Activated CD8-positive, alpha-beta memory T cell treated with anti-CD3 and anti-CD28 coated beads for 4 hours (primary cell): ENCODE measurements at places on chromosomes 4 and X.

- no peak for DNase-seq
Measured at GRCh38 chrX:84760560-84760959, 243.1 kb upstream of the APOOL start.

DNA sequence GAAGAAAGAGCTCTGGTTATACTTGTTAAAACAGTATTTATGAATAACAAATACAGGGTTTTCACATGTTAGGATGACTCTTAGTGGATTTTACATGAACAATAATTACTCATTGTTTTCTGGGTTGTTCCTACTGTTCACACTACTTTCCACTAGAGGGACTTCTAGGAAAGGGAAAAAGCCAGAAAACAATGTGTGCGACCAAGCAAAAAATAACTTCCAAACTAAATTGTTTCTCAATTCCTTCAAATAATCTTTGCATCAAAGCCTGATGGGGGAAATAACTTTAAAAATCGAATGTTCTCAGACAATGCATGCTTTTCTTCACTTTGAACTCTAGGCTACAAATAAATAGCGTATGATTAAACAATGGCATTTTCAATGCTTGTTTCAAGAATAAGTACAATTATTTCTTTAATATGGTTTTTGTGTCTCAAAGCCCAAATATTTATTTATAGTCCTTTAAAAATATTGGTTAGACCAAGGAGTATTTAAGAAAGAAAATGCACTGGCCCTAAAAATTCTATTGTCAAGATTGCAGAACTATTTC is 72.1 kb upstream of the ETNPPL start:
- no peak for DNase-seq

- DNase-seq, result no peak
Measured at GRCh38 chr4:71186566-71187403, 152.0 kb upstream of the SLC4A4 start.

DNA sequence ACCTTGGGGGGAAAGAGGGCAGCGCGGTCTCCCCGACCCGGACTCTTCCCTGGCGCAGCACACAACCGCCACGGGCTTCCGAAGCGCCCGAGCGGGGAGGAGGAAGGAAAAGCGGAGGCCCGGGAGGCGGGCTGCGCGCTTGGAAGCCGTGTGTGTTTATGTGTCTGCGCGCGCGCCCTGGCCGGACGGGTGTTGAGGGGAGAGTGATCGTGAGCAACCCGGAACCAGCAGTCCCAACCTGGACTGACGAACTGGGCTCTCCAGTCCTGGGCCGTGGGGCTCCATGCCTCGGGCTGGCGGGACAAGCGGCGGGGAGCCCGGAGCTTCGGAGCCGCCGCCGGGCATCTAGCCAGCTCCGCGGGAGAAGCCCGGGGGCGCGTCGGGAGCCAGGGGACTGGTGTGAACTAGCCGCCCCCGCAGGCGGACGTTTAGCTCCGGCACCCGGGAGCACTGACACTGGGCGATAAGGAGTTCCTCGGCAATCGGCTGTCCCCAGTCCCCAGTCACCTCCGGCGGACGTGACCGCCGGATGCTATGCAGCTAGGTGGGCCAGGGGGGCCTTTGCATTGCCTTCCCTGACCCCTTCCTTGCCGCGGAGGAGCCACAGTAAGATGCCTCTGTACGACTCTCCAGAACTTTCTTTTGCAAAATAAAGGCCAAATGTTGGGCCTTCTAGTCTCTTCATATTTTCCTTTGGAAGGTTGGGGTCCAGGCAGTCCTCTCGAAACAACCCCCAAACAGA is 74.8 kb upstream of the BCOR start:
- no peak for DNase-seq

DNA sequence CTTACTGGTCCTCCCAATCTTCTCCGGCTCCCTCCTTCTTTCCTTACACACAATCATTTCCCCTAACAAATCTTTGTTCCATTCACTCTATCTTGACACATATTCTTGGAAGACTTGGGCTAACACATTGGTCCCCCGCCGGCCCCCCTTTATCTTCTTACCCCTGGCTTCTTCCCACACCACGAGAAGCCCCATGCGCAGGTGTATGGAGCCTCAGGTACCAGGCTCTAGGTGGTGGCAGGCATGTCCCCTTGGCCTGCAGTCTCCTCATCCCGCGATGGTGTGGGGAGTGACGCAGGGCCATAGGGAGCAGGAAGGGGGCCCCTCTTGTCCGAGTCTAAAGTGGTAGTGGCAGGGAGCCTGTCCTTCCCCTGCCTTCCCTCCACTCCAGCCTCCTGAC is 49.9 kb downstream of the DIPK2B start:
- DNase-seq, result no peak

- DNase-seq, result no peak
Measured at GRCh38 chrX:20263474-20263873, 3.2 kb downstream of the RPS6KA3 start.

DNA sequence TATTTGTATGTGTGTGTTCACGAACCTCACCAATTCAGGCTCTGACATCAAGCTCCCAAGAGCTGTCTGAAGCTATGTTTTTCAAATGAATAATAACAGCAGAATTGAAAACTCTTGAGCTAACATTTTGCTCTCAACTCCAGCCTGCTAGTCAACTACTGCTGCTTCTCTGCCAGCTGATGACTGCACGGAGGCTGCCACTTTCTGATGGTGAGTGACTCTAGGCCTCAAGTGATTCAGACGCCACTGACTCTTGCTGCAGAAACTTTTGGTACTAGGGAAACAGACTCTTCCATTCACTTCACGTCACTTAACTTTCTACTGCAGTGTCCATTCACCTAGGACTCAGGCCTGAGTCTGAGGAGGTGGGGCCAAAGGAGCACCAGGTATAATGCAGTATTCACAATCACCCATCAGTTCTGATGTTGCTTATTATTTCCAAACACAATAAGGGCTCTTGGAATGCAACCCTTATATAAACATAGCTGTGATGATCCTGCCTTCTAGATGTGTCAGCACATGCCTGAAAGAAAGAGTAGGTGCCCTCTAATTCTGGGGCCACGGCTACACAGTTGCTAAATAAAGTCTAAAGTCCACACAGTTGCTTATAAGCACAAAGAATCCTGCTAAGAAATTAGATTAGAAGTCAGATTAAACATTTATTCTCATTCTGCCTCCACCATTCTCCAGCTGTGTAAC is 16.0 kb downstream of the PRDM8 start:
- no peak for DNase-seq

- no peak for DNase-seq
Measured at GRCh38 chr4:142549248-142549647, 296.9 kb downstream of the INPP4B start.

GRCh38 chr4:114519368-114519767 is 79.2 kb upstream of the UGT8 start:
- no peak for DNase-seq

GRCh38 chr4:147732518-147733235 is 789 bp downstream of the ARHGAP10 start:
- no peak for DNase-seq

DNA sequence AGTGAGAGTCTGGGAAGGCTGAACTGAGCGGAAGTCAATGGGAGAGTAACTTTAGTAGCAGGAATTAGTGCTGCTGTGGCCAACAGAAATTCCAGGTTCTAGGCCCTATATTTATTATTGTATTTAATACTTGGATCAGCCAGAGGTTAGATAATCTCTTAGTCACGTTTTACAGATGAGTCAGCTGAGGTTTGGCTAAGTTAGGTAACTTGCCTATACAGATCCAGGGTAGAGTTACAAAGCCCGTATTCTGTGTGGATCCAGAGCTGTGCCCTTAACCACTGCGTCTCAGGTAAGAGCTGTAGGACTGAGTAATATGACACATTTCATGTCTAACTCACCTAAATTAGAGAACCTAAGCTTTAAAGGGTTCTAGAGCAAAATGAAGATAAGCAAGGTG is 20.5 kb downstream of the PSMD10 start:
- no peak for DNase-seq

- DNase-seq, result no peak
Measured at GRCh38 chrX:18946157-18946556, 37.8 kb downstream of the PHKA2 start.

- DNase-seq, result no peak
Measured at GRCh38 chrX:16524316-16524715, 125.6 kb upstream of the S100G start.

DNA sequence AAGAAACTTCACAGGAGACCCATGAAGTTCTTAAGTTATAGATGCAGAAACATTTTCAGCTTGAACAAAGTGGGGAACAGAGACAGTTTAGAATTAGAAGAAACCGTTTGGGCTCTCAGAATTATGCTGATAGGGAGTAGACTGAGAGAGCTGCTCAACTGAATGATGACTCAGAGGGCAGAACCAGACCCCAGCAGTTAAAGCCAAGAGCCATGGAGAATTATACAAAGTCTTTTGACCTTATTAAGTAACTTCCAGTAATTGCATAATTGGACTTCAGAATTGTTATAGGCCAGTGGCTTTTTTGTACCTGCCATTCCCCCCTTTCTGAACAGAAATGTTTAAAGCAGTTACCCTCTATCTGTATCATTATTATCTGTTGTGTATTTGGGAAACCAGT is 642.1 kb downstream of the CCSER1 start:
- DNase-seq, result no peak

DNA sequence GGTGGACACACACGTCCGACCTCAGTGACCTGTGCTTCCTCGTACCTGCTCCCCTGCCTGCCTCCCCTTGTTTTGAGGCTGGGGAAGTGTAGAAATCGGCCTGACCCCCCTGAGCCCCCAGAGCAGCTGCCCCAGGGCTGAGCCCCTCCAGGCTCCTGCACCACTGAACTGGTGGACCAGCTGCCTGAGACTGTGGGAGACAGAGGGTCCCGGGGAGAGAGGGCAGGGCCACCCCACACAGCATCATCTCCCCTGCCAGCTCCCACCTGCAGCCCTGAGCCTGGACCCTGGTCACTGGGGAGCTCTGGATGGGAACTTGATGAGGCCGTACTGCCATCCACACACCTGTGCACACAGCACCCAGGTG is 15.0 kb upstream of the NAT8L start:
- DNase-seq, result no peak

GRCh38 chr4:154711522-154711921 is 32.3 kb upstream of the LRAT start:
- no peak for DNase-seq

GRCh38 chrX:110402091-110402849 is 43.6 kb downstream of the RTL9 start:
- no peak for DNase-seq
